ENCODE measurements at places on chromosomes 7 and 10.

GRCh38 chr10:124563320-124564040 is 101.9 kb downstream of the LHPP start:
- DNase-seq, result no peak

DNA sequence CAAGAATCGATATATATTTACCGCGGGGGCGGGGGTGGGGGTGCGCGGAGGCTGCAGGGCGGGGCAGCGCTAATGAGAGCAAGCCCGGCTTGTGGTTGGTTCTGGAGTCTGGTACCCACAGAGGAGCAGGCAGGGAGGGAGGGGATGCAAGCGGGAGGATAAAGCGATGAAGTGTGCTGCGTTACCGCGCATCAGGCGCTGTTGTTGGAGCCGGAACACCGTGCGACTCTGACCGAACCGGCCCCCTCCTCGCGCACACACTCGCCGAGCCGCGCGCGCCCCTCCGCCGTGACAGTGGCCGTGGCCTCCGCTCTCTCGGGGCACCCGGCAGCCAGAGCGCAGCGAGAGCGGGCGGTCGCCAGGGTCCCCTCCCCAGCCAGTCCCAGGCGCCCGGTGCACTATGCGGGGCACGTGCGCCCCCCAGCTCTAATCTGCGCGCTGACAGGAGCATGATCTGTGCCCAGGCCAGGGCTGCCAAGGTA is at the start of gene HECW1:
Gene HECW1 (plus strand): TSS at position 189 of the 482 bp plus-strand sequence. CDS start 131,259 bp downstream, outside the sequence.
- no peak for DNase-seq

GRCh38 chr7:31816810-31817209 is 129.8 kb downstream of the PPP1R17 start:
- no peak for DNase-seq

DNA sequence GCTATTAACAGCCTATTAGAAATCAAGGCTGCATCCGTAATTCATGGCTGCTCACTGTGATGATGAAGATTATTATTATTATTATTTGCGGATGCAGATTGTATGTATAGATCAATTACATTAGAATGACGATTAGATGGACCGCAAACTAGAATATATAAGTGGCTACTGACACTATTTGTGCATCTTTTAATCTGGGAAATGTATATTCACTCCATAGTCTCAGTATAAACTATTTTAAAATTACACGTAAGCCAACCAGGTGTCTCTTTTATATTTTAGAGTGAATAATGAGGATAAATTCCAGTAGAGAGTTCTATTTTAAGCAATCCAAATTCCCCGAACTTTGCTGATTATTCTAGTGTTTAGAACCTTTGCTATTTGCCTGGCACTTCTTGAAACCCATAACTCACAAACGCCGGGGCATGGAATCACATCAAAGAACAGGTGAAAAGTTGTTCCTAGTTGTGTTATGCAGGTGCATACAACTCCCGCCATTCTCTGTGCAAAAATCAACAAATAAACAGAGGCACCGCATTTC is 509 bp upstream of the ING3 start:
- no peak for DNase-seq

DNA sequence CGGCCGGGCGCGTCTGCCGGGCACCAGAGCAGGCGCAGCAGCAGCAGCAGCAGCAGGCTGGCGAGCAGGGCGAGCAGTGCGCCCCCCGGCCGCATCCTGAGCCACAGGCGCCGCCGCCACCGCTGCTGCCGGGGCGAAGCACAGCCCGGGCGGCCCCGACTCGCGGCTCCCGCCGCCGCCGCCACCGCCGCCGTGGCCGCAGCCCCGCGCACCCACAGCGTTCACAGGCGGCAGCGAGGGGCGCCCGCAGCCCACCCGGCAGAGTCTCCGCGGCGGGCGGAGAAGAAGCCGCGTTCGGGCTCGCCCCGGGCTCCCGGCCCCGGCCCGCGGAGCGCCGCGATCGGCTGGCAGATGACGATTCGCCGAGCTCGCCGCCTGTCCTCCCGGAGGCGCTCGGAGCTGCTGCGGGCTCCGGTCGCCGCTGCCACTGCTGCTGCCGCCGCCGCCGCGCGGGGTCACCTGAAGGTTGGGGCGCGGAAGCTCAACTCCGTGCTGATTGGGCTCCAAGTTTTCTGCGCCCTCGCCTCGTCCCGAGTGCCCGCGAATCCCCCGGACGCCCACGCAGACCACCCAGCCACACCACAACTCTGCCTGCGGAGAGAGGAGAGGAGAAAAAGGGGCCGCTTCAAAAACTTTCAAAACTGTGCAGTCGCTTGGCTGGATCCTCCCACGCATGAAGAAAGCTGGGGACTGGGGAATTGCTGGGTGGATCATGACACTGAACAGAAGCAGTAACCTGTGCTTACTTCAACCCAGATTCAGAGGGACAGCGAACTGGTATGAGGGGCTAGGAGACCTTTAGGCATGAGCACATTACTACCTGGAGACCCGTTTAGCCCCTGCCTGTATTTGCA is at the start of gene ST8SIA6:
Gene ST8SIA6 (minus strand): TSS at position 435 of the 854 bp plus-strand sequence. CDS start 340 bp downstream, at position 95.
- DNase-seq, result peak; percentile 41

DNA sequence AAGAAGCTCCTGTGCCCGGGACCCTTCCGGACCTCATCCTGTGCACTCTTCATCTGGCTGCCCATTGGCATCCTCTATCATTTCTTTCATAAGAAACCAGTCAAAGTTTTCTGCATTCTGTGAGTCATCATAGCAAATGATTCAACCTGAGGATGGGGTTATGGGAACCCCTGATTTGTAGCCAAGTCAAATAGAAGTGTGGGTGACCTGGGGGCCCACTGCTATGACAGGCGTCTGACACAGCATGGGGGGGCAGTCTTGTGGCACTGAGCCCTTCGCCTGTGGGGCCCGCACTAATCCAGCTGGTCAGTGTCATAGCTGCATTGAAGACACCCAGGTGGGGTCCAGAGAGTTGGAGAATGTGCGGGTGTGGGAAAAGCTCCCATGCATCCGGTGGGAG is 230.4 kb downstream of the USP6NL start:
- DNase-seq, result no peak

DNA sequence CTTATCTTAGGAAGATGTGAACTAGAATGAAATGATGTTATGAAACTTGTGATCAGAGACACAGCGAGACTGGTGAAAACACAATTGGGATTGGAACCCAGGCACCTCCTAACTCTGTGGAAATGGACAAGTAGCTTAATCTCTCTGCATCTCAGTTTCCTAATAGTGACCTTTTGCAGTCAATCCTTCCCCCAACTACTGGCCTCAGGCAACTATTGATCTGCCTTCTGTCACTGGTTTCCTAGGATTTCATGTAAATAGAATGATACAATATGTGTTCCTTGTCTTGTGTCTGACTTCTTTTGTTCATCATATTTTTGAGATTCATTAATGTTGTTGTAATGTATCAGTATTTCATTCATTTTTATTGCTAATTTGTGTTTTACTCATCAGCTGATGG is 341.7 kb downstream of the REEP3 start:
- no peak for DNase-seq

All from left renal pelvis (tissue), 4 donors.